T-cell (primary cell): ENCODE measurements at places on chromosomes 1 and 21.
A peak's percentile ranks its signal among the peaks of the same experiment; 100 is the strongest.

DNA sequence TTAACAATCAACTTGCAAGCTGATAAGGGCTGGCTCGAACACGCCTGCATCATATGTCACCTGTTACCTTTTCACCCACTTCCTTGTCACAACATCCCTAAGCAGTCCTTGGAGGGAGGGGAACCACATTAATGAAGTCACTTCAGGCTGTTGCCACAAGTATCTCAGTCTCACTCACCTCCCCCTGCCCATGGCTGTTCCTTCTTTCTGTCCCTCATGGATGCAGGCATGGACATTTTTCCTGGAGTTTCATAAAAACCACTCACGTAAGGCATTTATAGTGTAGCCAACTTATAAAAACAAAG, 76.8 kb upstream of the ANGPTL1 start:
- no peak for DNase-seq

DNA sequence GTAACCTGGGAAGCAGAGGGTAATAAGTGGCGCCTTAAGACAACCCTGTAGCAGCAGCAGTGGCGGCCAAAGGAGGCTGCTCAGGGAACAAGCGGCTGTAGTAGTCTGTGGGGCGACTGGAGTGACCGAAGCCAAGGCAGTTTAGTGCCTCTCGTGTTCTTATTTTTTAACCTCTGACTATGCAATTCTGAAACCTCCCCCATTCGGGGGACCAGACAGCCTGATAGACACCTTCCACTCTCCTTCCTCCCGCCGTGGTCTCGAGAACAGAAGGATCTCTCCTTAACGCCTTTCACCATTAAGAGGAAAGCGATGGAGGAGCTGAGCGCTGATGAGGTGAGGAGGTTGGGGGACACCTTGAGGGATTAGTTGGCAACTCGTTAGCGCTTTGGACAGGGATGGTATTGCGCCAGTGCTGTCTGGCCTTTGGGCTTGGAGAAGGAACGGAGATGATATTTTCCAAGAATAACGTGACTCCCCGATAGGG, 644 bp downstream of the UBE4B start:
- DNase-seq, result no peak

DNA sequence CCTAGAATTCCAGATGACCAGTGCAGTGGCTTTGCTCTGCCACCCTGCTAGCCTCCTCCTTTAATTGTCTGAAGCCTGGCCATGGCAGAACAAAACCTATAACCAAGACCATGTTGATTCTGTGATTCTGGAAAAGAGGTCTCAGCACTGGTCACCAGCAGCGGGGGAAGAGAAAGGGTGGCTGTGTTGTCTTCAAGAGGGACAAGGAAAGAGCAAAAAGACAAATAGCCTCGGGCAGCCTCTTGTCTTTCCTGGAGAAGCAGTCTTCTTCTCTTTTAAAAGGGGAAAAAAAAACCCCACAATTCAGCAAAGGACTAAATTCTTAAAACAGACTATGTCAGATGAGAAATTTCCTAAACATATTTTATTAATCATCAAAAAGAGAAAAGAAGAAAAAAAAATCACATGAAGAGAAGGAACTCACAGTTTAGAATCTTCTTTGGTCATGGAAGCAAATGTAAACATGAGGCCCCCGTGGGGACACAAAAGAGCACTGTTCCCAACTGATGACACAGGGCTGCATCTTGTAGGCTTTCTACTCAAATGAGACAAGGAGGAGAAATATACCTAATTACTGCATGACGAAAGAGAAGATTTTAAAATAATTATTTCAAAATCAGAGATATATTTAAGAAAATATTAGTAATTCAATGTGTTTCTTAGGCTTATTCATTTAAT, 36.3 kb upstream of the RAP1GAP start:
- no peak for DNase-seq

GRCh38 chr1:235275223-235275622, 52.8 kb downstream of the ARID4B start:
- no peak for DNase-seq

- DNase-seq, result no peak
Measured at GRCh38 chr1:92638498-92638897, 146.4 kb downstream of the EVI5 start.

GRCh38 chr1:16938351-16939321, 16.9 kb downstream of the CROCC start:
- DNase-seq, result no peak

DNA sequence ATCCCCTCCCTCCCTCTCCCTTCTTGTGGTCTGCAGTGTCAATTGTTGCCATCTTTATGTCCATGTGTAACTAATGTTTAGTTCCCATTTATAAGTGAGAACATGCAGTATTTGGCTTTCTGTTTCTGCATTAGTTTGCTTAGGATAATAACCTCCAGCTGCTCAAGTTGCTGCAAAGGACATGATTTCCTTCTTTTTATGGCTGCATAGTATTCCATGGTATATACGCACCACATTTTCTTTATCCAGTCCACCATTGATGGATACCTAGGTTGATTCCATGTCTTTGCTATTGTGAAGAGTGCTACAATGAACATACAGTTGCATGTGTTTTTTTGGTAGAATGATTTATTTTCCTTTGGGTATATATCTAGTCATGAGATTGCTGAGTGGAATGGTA, 16.3 kb downstream of the CITED4 start:
- no peak for DNase-seq

- no peak for DNase-seq
Measured at GRCh38 chr1:207875532-207875931, 35.4 kb downstream of the CD34 start.

GRCh38 chr1:154272999-154273563, 652 bp downstream of the HAX1 start:
- DNase-seq, result no peak

DNA sequence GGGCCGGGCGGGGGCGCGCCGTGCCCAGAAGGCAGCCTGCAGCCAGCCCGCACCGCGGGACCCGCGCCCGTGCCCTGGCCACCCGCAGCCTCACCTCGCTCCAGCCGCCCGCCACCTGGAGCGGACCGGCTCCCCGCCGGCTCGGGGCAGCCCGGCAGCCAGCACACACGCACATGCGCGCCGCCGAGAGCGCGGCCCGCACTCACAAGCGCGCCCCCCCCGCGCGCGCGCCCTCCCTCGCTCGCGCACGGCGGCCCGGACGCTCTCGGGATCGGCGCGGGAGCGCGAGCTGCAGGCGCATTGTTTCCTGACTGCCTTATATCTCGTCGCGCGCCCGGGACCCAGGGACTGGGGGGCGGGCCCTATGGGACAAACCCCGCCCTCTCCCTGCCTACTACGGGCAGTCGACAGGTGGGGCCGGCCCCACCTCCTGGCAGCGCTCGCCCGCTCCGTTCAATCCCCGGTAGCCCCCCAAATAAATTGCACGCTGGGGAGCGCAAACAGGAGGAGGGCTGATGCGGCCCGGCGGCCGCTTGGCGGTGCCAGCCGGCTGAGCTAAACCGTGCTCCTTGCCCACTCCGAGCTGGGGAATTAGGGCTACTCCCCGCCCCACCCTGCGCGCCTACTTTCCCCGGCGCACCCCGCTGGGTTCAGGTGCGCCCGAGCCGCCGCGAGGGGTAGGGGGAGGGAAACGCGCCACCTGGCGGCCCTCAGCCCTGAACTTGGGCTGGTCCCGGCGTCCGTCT, at the start of gene MYCL:
Gene MYCL, minus strand, starts transcription at position 204 of the 746 bp plus-strand sequence. CDS start 483 bp downstream, outside the sequence.
- peak; percentile 44 for DNase-seq

DNA sequence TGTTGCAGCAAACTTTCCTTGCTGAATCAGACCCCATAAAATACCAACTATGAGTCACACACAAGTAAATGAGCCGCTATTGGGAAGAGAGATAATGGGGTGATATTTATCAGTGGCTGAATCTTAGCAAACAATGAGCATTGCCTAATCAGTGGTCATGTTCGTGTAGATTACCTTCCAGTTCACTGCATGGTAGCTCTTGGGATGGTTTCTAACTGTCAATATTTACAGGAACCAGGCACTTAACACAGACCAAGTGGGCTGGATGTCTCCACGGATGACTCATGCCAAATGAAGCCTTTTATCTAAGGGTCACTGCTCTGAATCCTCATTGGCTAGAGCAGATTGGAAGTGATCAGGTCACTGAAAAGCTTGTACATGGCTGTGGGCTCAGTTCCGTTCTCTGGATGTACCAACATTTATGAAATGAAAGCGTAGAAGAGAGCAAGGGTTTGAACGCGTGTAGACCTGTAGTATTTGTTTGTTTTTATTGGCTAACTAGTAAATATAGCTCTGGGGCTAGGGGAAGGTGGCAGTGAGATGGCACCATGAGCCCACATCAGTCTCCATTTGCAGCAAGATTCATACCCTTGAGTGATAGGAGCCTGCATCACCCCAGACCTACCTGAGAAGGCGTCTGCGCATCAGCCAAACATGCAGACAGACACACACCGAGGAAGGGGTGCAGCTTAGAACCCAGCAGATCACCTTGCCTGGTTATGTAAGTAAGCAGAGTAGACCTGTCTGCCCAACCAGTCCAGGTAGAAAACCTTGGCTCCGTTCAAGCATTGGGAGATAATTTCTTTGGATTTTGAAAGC, 153.3 kb downstream of the TOMM20 start:
- DNase-seq, result no peak

- DNase-seq, result no peak
Measured at GRCh38 chr1:43522776-43523480, 7.8 kb upstream of the PTPRF start.

GRCh38 chr1:229032375-229032774, 238.5 kb upstream of the RAB4A start:
- no peak for DNase-seq

GRCh38 chr1:85611425-85611824, 30.9 kb downstream of the CCN1 start:
- no peak for DNase-seq

DNA sequence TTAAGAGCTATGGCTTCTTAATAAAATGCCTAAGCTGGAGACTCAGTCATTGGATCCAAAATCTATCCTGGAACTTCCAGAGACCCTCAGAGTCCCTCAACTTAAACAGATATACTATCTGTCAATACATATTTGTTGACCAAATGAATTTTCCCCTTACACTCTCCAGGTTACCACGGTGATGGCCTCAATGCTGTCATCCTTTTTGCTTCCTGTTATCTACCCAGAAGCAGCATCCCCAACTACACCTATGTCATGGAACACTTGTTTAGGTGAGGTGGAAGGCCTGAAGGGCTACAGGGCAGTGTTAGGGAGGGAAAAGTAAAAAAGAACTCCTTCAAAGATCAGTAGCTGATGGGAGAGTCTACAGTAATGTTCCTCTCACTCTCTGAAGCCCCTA, 4.4 kb upstream of the C1orf56 start:
- DNase-seq, result no peak

- DNase-seq, result no peak
Measured at GRCh38 chr1:43957407-43958040, 10.8 kb downstream of the IPO13 start.

- no peak for DNase-seq
Measured at GRCh38 chr1:209038735-209039134, 544.8 kb upstream of the CAMK1G start.

DNA sequence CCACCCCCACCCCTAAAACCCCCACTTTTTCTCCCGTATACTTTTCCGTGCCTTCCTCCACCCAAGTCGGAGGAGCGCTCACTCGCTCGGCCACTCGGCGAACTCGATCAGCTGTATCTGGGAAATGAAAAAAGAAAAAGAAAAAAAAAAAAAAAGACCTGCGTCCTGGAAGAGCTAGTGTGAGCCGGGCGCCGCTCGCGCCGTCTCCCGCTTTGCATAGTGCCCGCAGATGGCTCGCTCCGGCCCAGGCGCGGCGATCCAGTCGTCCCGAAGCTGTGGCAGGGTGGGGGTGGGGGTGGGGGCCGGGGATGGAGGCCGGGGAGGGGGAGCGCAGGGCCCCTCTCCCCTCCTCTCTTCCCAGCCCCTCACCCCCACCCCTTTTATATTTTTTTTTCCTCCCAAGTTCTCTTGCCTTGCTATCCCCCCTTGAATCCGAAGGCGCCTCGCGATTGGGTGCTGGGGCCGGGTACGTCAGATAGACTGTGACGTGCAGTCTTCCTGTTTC, 299 bp upstream of the PROX1 start:
- DNase-seq, result peak; percentile 64

GRCh38 chr1:41662061-41662764, 177.7 kb upstream of the EDN2 start:
- DNase-seq, result peak; percentile 68

DNA sequence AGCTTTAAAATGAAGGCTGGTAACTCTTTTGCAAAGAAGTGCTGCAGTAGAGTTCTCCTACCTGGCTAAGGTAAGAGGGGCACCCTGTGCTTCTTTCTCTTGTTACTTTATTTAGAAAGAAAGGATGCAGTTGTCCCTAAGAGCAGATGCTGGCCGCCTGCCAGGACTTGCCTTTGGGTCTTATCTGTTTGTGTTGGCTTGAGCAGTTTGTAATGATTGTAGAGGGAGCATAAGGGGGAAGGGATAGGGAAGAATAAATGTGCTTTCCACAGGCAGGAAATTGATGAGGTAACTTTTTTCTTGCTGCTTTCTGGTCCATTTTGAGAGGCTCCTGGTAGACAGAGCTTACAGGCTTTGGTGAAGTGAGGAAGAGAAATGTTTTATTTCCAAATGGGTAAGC, 229.6 kb downstream of the HHAT start:
- no peak for DNase-seq
